ENCODE measurements at places on chromosomes 2 and 18.
A peak's percentile ranks its signal among the peaks of the same experiment; 100 is the strongest.

GRCh38 chr2:43180897-43181296 lies 45.5 kb downstream of the ZFP36L2 start:
- DNase-seq, result no peak

DNA sequence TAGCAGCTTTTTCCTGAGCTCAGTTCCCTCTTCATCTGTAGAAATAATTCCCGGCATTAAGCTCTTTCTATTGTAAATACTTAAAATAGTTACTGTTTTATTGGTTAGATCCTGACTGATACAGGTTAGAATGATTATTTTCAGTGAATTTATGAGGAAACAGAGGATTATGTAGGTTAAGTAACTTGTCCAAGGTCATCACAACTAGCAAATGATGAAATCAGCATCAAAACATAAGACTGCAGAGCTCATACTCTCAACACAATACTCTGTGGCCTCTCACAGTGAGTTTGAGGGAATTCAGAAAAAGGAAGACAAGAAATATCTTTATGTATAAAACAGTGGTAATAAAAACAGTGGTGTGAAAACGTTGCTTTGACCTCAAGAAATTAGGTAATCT lies 113.2 kb upstream of the DLX2 start:
- DNase-seq, result no peak

GRCh38 chr2:7405861-7406715 lies 488.9 kb downstream of the RNF144A start:
- no peak for DNase-seq

GRCh38 chr18:63199743-63200241 lies 119.8 kb downstream of the BCL2 start:
- no peak for DNase-seq

DNA sequence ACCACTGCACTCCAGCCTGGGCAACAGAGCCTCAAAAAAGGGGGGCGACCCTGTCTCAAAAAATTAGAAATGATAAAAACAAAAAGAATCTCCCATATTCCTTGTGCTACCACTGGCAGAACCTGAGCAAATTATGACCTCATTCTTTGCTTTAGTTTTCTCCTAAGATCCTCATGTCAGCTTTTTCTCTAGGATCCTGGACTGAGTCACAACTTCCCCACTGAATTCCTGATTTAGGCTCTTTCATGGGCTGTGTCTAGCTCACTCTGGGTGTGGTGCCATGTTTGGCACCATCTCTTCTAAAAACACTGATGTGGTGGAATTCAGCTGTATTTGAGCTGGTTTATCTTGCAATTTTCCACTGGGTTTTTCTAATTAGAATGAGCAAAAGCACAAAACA lies 37.1 kb downstream of the EXOC6B start:
- no peak for DNase-seq

DNA sequence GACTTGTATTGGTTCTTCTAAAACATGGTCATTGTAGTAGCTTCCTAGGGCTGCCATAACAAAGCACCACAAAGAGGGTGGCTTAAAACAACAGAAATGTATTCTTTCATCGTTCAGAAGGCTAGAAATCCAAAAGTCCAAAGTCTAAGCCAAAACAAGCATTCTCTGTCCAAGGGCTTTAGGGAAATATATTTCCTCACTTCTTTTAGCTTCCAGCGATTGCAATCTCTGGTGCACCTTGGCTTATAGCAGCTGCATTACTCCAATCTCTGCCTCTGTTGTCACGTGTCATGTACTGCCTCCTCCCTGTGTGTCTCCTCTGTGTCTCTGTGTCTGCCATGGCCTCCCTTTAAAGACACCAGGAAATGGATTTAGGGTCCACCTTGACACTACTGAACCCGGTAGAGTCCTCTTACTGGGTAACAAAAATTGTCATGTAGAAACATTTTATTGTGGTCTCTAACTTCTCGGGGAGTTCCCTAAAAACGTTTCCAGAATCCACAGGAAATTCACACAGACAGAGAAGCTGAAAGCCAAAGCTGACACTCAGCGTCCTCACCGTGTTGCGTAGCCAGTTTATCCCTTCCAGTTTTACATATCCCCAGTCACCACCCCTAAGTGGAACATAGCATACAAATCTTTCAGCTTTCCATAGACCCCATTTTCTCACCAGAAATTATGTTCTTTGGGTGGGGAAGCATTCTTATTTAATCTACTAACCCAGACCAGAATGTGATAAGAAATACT lies 20.7 kb upstream of the TTN start:
- DNase-seq, result no peak

DNA sequence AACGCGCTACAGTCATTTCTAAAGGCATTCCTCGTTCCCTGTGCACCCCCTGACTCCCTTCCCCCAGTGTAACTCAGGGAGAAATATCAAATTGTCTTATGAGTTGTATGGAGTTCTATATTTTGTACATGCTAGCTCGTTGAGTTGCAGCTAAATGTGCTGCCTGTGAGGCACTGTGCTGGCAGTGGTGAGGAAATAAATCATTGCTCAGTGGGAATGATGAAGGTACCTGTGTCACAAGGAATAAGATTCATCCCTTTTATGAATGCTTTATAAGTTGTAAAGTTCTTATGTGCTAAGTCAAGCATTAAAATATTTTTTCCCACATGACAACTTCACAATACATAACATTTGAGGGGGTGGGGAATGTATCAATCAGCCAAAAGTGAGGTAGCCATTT lies 939.6 kb upstream of the CRIM1 start:
- DNase-seq, result no peak

DNA sequence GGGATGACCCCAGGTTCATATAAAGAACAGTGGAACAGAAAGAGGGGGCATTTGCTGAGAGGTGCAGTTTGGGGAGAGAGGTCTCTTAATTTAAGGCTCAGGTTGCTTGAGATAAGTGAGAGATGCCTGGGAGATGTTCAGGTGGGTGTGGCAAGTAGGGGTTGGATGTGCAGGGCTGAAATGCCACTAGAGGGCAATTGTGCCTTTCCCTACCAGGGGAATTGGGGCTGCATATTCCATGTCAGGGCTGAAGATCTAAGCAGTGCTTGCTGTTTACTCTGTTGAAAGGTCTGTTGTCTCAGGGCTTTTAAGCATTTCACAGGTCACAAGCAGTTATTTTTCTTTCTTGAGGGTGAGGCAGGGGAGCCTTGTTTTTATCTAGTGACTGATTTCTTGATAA lies 7.8 kb downstream of the CCDC85A start:
- DNase-seq, result peak; percentile 62

- DNase-seq, result no peak
Observed at GRCh38 chr2:67255933-67256615, 141.1 kb upstream of the ETAA1 start.

- no peak for DNase-seq
Observed at GRCh38 chr2:85183076-85183475, 49.9 kb downstream of the TCF7L1 start.

- DNase-seq, result no peak
Observed at GRCh38 chr2:102033031-102033749, 41.4 kb downstream of the IL1R2 start.

GRCh38 chr18:52344881-52345280 lies 4.9 kb downstream of the DCC start:
- no peak for DNase-seq

Measured in NCI-H1694 (cell line).